ENCODE measurements at places on chromosomes 12 and 14.

- no peak for DNase-seq
Observed at GRCh38 chr12:58285551-58285950, 344.2 kb downstream of the ATP23 start.

- no peak for DNase-seq
Observed at GRCh38 chr12:8887285-8887715, 27.0 kb upstream of the PHC1 start.

DNA sequence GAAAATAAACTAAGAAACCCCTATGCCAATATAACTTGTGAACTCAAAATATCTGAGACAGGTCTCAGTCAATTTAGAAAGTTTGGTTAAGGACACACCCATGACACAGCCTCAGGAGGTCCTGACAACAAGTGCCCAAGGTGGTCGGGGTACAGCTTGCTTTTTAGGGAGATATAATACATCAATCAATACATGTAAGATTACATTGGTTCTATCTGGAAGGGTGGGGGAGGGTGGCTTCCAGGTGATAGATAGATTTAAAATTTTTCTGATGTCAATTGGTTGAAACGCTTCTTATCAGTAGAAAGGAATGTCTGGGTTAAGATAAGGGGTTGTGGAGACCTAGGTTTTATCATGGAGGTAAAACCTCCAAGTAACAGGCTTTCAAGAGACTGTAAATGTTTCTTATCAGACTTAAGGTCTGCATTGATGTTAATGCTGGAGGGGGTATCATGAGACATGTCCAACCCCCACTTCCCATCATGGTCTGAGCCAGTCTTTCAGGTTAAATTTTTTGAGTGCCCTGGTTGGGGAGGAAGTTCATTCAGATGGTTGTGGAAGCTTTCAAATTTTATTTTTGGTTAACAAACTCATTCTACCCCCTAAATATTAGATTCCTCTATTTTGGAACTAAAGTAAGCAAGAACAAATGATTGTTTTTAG is 82.0 kb upstream of the RASSF8 start:
- DNase-seq: no peak

GRCh38 chr12:57145460-57146059 is 1.9 kb downstream of the LRP1-AS start:
- DNase-seq: no peak

DNA sequence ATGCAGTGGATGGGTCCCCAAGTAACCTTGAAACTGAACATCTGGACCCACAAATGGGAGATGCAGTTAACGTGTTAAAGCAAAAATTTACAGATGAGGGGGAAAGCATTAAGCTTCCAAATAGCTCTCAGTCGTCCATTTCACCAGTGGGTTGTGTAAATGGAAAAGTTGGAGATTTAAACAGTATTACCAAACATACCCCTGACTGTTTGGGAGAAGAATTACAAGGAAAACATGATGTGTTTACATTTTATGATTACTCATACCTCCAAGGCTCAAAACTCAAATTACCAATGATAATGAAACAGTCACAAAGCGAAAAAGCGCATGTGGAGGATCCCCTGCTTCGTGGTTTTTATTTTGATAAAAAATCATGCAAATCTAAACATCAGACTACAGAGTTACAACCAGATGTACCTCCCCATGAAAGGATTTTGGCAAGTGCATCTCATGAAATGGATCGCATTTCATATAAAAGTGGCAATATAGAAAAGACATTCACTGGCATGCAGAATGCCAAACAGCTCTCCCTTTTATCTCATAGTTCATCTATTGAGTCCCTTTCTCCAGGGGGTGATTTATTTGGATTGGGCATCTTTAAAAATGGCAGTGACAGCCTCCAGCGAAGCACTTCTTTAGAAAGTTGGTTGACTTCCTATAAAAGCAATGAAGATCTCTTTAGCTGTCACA is 116.6 kb upstream of the NPAS3 start:
- no peak for DNase-seq

GRCh38 chr12:52439845-52440244 is 5.7 kb upstream of the KRT75 start:
- DNase-seq: no peak

GRCh38 chr12:53935383-53936341 is 3.0 kb upstream of the HOXC13 start:
- DNase-seq: no peak

- no peak for DNase-seq
Observed at GRCh38 chr14:98906123-98906995, 365.6 kb downstream of the BCL11B start.

DNA sequence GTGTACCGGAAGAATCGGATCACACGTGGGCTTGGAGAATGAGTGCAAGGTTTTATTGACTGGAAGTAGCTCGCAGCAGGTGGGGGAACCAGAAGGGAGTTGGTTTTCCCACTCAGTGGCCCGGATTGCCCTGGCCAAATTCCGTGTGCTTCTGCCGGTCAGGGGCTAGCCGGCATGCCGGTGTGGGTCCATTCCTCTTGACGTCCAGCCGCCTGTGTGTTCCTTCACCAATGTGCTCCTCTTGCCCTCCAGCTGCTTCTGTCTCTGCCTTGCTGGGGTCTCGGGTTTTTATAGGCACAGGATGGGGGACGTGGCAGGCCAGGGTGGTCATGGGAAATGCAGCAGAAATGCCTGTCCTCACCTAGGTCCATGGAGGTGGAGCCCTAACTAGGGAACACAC is 11.0 kb downstream of the MYRFL start:
- DNase-seq: no peak

DNA sequence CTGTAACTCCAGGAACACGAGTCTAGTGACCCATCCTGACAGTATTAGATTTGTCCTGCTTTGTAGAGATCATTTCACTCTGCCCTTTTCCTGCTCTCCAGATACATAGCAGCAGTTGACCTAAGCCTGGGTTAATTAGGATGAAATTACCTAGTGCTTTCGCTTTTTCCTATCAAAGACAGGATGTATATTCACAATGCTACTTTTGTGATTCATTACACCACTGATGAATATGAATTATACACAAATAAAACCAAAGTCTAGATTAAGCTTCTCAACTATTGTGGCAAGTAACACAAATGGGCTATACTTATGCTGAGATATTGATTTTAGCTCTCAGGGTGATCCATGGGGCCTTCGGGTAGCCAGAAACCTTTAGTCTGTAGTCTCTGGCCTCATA is 17.9 kb downstream of the CERS5 start:
- no peak for DNase-seq

GRCh38 chr14:28340816-28341215 is 425.8 kb upstream of the FOXG1 start:
- DNase-seq: no peak

- no peak for DNase-seq
Observed at GRCh38 chr12:107122452-107122958, 29.2 kb upstream of the CRY1 start.

Data from GM04503 (cell line).